ENCODE measurements at places on chromosomes 1 and 21. TPM values are rescaled to one million over a fixed set of nuclear protein-coding genes. Genes with fewer than 3 reads are reported as not detected.

OR2M3 gene
- not detected for total RNA-seq

LCE1B gene
- not detected for total RNA-seq

OR2G2 gene
- total RNA-seq = not detected

ATAD3A gene
- 24.1 TPM for total RNA-seq

PTBP2 gene
- 27.3 TPM for total RNA-seq

C4BPB gene
- total RNA-seq = not detected

CELF3 gene
- total RNA-seq = not detected

RGSL1 gene
- total RNA-seq = not detected

DDOST gene
- total RNA-seq = 445 TPM

SERPINC1 gene
- not detected for total RNA-seq

MTARC2 gene
- 1.4 TPM for total RNA-seq

MSTO1 gene
- total RNA-seq = 29.7 TPM

PRRX1 gene
- 11.0 TPM for total RNA-seq

SLC9C2 gene
- 0.46 TPM for total RNA-seq

ERO1B gene
- total RNA-seq = 8.3 TPM

MTF2 gene
- total RNA-seq = 22.4 TPM

WNT3A gene
- not detected for total RNA-seq

GJC2 gene
- 2.1 TPM for total RNA-seq

TMEM69 gene
- total RNA-seq = 7.7 TPM

RHD gene
- total RNA-seq = not detected

DONSON gene
- 16.8 TPM for total RNA-seq

FCRL4 gene
- total RNA-seq = not detected

LCE2A gene
- total RNA-seq = not detected

TMCO4 gene
- 5.0 TPM for total RNA-seq

MCOLN3 gene
- not detected for total RNA-seq

RNF223 gene
- not detected for total RNA-seq

C8A gene
- total RNA-seq = under 0.01 TPM

BTBD8 gene
- 3.9 TPM for total RNA-seq

U2AF1 gene
- 38.1 TPM for total RNA-seq

GCSAML gene
- total RNA-seq = not detected

CPLANE2 gene
- 8.0 TPM for total RNA-seq

RGS1 gene
- total RNA-seq = not detected

TEDDM1 gene
- not detected for total RNA-seq

PCSK9 gene
- total RNA-seq = 0.89 TPM

LGR6 gene
- total RNA-seq = not detected

ATP1A2 gene
- total RNA-seq = not detected

NEGR1 gene
- total RNA-seq = 22.6 TPM

OR2L3 gene
- total RNA-seq = not detected

BSND gene
- not detected for total RNA-seq

LENEP gene
- total RNA-seq = not detected

FCMR gene
- not detected for total RNA-seq

CELA3A gene
- not detected for total RNA-seq

CCDC185 gene
- not detected for total RNA-seq

FCRL3 gene
- not detected for total RNA-seq

LRRC3 gene
- 0.89 TPM for total RNA-seq

HIVEP3 gene
- total RNA-seq = 6.6 TPM
